ENCODE measurements at places on chromosomes 11 and 22. TPM values are rescaled to one million over a fixed set of nuclear protein-coding genes. Genes with fewer than 3 reads are reported as not detected.

MS4A15 gene
- 0.13 TPM for total RNA-seq

FAM83F gene
- total RNA-seq: 0.47 TPM

MYBPC3 gene
- total RNA-seq: 0.09 TPM

LMO1 gene
- total RNA-seq: 9.3 TPM

NPTXR gene
- total RNA-seq: 6.2 TPM

CCDC81 gene
- 15.6 TPM for total RNA-seq

SPA17 gene
- total RNA-seq: 14.0 TPM

GRAP2 gene
- total RNA-seq: not detected

PAMR1 gene
- 0.46 TPM for total RNA-seq

FXYD2 gene
- total RNA-seq: 2.5 TPM

MS4A4A gene
- not detected for total RNA-seq

LRFN4 gene
- total RNA-seq: 36.6 TPM

CATSPER1 gene
- not detected for total RNA-seq

PIK3IP1 gene
- 6.7 TPM for total RNA-seq

FADS2 gene
- total RNA-seq: 128 TPM

KCNK4 gene
- total RNA-seq: 0.63 TPM

TPBGL gene
- 0.27 TPM for total RNA-seq

SYT9 gene
- 0.49 TPM for total RNA-seq

BAIAP2L2 gene
- 0.21 TPM for total RNA-seq

DUSP8 gene
- 17.2 TPM for total RNA-seq

SLC43A3 gene
- 1.00 TPM for total RNA-seq

DMC1 gene
- 0.37 TPM for total RNA-seq

TBX10 gene
- total RNA-seq: not detected

PGA5 gene
- not detected for total RNA-seq

DERL3 gene
- 1.9 TPM for total RNA-seq

DGCR6 gene
- 4.8 TPM for total RNA-seq

BDNF gene
- 0.87 TPM for total RNA-seq

TYMP gene
- total RNA-seq: 2.4 TPM

TMEM25 gene
- 26.1 TPM for total RNA-seq

CCDC188 gene
- total RNA-seq: 1.0 TPM

FREY1 gene
- 2.0 TPM for total RNA-seq

CHKB gene
- 36.3 TPM for total RNA-seq

PIH1D2 gene
- 20.3 TPM for total RNA-seq

ZNRD2 gene
- total RNA-seq: 45.9 TPM

ARHGEF17 gene
- 21.9 TPM for total RNA-seq

ENTHD1 gene
- not detected for total RNA-seq

HMOX1 gene
- 10.6 TPM for total RNA-seq

CCDC116 gene
- total RNA-seq: 0.81 TPM

ADAMTS15 gene
- 0.78 TPM for total RNA-seq

RTN4R gene
- 1.4 TPM for total RNA-seq

MUC2 gene
- 0.05 TPM for total RNA-seq

GAL3ST3 gene
- total RNA-seq: 0.56 TPM
